ENCODE measurements at places on chromosomes 4 and X.

DNA sequence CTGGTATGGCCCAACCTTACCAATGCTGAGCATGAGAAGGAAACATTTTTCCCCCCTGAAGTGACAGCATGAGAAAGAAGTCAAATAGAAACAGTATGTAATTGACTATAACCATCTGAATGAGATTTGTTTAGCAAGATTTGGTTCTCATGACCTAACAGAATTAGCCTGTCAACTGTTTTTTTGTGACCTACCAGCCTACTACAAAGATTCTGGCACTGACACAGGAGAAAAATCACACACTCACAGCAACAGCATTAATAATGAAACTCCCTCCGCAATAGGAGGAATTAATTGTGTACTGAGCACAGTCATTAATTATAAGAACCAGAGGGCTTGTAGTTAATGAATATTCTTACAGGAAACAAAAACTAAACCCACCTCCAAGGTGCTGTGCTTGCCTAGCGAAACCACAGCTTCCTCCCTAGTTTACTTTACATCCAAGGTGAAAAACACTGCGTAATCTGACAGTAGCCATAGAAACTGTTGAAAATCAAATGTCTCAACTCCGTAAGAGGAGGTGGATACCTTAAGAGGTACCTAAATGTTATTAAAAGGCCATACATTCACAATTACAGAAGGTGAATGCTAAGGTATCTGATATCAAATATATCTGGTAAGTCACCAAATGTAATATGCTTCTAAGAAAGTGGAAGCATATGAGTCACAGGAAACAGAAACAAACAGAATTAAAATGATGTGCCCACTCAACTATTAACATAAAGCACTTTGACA, 34.9 kb downstream of the MMRN1 start:
- DNase-seq: no peak

- DNase-seq: no peak
Observed at GRCh38 chr4:23324021-23324690, 565.7 kb downstream of the PPARGC1A start.

- no peak for DNase-seq
Observed at GRCh38 chr4:88297725-88298454, 13.5 kb upstream of the PPM1K start.

- DNase-seq: no peak
Observed at GRCh38 chr4:149711593-149712365, 103.9 kb downstream of the IQCM start.

DNA sequence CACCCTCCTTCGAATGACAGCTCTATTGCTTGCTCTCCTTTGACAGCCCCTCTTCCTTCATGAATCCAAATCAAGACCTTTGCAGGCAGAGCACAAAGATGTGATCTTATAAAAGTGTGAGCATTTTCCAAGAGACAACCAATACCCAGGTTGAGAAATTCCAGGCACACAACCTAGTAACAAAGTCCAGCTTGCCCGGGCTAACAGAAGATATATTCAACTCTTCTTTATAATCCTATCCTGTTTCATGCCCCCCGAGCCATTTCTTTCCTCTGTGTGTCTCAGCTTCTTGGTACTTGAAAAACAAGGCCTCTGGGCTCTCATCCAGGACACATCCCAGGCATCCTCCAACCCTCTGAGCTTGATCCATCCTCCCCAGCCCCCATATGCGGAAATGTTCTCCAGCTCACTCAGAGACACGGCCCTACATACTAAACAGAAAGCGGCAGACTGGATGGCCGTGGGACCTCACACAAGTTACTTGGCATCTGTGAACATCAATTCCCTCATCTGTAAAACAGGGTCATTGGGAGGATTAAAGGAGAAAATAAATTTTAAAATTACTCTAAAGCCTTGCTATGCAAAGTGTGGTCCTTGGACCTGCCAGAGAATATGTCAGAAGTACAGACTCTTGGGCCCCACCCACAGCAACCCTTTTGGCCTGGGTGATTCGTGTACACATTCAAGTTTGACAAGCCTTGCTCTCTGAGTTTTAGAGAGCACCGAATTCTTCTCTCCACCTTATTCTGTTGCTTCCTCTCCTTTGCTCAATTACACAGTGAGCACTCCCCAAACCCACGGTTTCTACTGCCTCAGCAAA, 627.0 kb downstream of the BCOR start:
- no peak for DNase-seq

DNA sequence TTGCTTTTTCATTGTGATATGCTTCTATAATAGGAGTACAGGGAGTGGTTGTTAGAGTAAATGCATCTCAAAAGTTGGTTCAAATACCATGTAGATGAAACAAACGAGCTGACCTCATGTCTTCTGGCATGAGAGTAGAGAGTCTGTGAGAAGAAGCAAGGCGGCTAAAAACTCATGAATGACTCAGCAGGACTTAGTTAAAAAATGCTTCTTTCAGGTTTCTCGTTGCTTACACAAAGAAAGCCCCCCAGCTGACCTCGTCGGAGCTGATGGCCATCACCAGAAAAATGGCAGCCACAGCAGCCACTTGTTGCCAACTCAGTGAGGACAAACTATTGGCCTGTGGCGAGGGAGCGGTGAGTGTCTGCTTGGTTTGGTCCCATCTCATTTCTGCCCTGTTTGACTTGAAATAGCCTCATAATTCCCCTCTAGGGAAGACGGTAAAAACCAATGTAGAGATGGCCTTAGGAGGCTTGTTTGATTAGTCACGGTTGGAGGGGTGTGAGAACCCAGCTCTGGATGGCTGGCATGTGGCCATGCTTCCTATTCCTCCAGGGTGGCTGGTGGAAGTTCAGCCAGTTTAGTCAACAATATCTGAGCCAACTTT, 14.5 kb downstream of the AFP start:
- no peak for DNase-seq

DNA sequence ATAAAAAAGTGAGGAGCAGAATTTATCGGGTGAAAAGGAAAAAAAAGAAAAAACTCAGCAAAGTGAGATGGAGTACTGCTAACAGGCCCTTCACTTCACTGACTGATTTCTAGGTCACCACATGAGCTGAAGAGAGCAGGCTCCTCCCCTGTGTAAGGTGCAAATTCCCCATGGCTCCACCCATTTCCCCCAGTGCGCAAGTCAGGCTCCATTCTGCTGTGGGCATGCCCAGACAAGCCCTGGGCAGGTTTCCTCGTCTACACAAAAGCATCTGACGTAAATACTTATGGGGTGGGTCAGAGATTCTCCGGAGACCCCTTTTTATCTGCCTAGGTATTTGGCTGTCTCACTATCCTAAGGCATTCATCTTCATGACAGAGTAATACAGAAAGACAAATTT, 157.9 kb downstream of the MAGEB5 start:
- DNase-seq: no peak

- no peak for DNase-seq
Observed at GRCh38 chr4:101967697-101968346, 177.3 kb downstream of the BANK1 start.

DNA sequence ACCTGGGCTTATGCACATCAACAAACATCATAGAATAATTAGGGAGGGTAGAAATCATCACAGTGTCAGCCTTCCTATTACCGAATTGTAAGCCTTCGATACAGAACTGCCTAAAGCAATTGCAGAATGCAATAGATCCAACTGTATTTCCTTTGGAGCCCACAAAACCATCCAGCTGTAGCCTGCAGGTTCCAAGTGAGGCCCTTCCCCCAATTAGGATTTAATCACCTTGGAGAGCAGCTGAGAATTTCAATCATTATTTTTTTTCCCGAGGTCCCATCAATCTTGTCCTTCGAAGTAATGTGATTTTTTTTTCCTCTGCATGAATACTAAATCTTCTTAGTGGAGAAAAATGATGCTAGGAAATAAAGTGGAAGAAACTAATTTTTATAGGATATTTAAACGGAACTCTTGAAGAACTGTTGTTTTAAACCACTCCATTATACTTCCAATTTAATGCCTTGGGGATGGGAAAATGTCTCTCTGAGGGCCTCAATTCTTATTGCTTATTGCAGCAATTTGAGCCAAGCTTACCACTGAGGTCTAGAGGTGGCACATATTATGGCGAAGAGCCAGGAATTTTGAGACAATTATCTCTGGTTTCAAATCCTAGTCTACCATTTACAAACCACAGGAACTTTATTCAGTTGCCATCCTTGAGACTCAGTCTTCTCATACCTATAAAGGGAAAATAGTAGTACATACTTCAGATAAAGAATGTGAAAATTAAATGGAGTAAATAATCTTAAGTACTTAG, 953.4 kb upstream of the IGFBP7 start:
- DNase-seq: no peak

- no peak for DNase-seq
Observed at GRCh38 chr4:88320780-88321373, 36.5 kb upstream of the PPM1K start.

DNA sequence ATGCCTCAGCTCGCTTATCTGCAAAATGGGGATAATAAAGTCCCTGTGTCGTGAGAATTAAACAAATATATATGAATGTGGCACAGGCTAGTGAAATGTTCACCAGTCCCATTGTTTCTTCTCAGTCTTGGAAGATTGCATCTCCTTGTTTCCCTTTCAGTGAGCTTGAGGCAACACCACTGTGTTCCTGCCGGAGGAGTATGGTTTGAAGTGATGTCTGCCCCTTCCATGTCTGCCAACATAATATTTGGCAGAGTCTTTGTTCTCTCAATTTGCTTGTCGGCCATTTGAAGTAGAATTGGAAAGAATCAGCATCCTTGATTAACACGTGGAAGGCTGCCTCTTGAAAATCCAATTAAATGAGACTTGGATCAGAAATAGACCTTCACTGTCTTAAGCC, 1088.5 kb upstream of the INTU start:
- no peak for DNase-seq

- no peak for DNase-seq
Observed at GRCh38 chrX:123454712-123455431, 270.8 kb downstream of the GRIA3 start.

DNA sequence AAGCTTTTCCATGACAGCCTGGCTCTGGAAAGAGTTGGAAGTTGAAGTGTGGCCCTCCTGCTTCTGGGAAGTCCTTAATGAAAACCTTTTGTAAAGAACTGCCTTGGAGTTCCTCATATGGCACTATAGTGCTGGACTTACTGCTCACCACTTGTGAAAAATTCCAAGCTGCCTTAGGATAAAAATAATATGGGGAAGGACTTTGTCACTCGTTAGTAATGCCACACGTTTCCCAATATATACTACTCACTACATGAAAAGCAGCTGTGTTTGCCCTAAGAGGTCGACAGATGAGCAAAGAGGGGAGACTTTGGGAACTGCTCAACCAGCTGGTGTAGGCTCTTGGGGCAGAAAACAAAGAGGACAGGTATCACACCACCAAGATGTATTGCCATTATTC, 11.7 kb downstream of the OPHN1 start:
- DNase-seq: no peak

GRCh38 chr4:39451423-39452023, 7.2 kb downstream of the RPL9 start:
- DNase-seq: no peak

DNA sequence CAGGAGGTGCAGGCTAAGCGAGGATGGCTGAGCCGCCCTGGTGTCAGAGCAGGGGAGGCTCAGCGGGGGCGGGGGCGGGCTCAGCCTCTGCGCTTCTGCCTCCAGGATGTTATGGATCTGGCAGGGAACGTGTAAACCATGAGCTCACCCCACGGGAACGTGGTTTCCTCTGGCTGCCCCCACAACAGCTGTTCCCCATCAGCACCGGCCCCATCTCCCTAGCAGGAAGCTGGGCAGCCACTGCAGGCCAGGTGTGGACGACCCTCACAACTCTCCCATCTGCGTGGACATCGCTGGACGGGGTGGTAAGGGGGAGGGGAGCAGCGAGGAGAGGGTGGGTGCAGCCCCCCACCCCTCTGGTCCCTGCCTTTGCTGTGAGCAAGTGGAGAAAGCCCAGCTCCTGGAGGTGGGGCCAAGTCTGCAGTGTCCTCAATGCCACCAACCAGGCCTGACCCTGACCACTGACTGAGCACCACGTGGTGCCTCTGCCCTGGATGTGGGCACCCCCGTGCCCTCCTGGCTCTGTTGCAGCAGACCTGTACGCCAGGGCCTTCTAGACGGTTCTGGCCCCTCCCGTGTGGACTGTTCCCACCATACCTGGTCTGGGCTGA, 28.1 kb upstream of the SPON2 start:
- DNase-seq: no peak

DNA sequence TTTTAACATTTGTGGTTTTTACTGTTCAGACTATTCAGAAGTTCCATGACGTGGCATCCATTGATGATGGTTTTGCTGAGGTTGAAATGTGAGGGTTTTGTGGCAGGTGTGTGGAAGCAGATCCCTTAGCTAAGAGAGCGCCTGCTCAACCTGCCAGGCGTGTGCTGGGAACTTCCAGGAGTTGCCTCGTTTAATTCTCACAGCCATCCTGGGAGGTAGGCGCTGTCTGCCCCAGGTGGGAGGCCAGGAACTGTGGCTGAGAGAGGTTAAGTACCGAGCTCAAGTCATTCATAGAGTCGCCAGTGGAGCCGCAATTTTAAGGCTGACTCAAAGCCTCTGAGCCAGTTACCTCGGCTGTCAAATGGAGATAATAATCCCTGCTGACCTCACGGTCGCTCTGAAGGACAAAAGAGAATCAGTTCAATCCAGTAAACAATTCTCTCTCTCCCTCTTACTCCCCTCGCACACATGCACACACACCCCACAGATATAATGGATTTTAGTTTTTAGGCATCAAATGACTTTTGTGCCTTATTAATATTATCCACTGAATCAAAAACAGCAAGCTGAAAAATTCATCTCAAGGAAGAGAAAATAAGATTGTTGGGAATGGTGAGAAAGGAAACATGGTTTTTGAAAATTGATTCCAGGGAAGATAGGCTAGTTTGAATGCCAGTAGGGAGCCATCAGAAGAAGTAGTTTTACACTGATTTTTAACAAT, 171.3 kb downstream of the PTTG2 start:
- no peak for DNase-seq

- DNase-seq: peak; percentile 14
Observed at GRCh38 chr4:80187677-80188076, 9.6 kb upstream of the PRDM8 start.

DNA sequence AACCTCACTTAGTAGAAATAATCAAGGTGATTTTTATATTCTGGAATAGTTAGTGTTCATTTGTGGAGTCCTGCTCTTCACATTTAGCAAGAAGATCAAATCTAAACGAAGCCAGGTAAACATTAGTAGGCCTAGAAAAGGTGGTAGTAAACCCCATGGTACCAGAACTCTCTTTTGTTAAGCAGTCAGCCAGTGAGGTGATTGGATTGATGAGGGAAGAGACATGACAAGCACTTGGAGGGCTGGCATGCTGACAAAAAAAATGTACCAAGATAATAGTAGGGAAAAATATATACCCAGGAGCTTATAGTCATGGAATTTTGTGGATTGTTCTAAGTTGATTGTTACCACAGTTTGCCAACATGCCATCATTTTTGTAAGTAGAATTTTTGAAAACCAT, 163.8 kb downstream of the BANK1 start:
- no peak for DNase-seq

DNA sequence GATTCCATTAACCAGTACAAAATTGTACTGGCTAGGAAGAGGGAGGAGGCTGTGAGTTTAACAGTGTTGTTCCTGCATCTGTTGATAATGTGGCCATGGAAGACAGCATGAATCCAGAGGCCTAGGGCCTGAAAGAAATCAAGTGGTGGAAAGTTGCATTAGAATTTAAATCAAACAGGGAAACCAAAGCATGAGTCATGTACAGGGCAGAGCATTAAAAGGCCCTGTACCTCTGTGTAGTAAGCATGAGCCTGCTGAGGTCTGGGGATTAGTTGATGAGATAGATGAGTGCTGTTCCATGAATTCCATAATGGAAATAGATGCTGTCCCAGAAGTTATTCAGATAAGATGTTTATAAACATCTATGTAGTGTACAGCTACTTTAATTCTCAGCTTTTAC, 58.3 kb downstream of the MID1IP1 start:
- DNase-seq: no peak
